ENCODE measurements at places on chromosomes 6 and 20.

GRCh38 chr20:35404614-35405259 is 7.0 kb downstream of the UQCC1 start:
- peak; percentile 30 for DNase-seq

DNA sequence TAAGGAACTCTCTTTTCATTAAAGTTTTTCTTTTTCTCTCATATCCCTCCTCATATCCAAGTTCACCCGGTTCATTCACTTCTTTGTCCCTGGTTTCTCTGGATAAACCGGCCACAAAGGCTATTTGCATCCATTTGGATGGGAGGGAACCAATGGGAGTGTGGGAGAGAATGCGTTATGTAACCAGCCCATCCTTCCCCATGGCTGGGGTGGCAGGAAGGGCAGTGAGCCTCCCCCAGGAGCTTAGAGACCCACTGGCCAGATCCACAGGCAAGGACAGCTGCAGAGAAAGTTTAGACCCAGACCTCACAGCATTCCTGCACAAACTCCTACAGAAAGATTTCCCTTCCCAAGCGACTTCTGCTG is 10.7 kb downstream of the CASS4 start:
- no peak for DNase-seq

GRCh38 chr6:26328265-26328844 is 36.6 kb upstream of the BTN3A2 start:
- no peak for DNase-seq

DNA sequence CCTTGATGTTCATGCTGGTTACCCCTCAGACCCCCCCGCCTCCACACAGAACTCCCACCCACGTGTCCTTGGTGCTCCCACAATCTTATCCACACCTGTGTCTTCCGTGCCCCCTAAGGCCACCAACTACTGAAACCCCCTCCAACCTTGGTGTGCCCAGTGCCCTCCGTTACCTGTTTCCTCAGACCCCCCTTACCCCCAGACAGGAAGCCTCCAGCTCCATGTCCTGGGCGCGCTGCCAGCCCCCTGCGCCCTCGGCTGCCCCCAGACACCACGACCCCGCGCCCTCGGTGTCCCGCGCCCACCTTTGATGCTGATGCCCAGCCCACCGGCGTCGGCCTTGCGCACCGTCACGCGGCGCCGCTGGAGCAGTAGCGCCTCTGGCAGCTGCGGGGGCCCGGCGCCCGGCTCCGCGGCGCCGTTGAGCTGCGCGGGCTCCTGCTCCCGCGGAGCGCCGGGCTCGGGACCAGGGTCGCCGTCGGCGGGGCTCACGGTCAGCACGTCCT is 504 bp downstream of the SNTA1 start:
- DNase-seq = peak; percentile 43

DNA sequence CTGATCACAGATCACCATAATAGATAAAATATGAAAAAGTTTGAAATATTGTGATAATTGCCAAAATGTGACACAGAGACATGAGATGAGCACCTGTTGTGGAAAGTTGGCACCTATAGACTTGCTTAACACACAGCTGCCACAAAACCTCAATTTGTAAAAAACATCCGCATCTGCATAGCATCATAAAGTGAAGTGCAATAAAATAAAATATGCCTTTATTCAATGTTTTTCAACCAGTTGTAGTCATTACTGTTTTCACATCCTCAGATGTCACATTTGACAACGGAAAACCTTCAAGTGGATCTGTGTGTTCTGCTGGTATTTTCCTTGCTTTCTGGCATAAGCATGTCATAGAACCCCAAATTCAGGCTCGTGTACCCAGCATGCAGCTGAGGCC is 50.2 kb upstream of the IFNGR1 start:
- DNase-seq = no peak
